ENCODE measurements at places on chromosomes 6 and 20.

DNA sequence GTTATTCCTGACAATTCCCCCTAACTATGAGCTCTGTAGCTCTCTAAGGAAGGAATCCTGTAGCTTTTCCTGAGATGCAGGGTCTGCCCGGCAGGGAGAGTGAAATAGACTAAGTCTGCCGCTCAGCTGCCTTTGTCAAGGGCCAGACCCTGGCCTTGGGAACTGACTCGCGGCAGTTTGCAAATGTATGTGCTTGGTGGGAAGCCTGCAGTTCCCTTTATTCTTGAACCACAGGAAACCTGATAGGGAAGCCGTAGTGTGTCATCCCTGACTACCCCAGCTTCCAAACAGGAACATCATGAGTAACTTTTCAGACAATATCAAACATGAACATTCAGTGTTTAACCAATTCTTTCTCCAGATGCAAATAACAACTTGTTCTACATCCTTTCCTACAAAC is 78.7 kb upstream of the IFNGR1 start:
- no peak for DNase-seq

DNA sequence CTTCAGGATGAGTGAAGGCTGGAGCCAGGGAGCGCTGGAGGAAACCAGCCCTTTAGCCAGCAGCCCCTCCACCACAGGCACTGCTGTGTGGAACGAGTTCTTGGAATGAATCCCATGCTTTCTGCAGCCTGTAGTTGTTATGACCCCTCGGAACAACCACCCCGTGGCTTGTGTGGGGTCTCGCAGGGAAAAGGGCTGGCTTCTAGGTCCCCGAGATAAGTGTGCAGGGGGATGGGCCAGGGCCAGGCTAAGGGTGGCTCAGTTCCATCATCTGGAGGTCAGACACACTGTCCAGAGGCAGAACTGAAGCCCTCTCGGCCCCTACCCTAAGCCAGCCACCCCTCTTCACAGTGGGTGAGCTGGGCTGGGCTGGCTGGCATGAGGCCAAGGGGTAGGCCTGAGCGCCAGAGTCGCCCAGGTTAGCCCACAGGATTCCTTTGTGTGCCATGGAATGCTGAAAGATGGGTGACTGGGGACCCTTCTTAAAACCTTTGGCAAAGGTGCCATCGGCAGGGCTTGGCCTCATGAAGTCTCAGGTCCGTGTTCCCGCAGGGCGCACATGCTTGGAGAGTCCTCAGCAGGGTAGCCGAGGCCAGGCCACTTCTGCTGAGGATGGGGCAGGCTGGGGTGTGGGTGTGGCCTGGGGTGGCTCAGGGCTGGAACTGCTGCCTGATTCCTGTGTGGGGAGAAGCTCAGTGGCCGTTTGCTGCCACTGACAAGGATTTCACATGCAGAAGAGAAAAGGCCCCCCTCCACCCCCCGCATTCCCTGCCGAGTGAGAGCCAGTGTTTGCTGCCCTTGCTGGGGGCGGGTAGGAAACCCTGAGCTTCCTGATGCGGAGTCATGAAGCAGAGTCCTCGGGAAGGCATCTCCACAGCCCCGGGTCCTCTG is 24.6 kb downstream of the SPATA2 start:
- DNase-seq = no peak

- DNase-seq = peak; percentile 87
These were observed 56.1 kb downstream of the FILIP1 start for GRCh38 chr6:75437421-75437891.

- DNase-seq = no peak
These were observed 8.8 kb downstream of the KCNQ2 start for GRCh38 chr20:63463400-63464288.

- DNase-seq = no peak
These were observed 21.9 kb upstream of the AIG1 start for GRCh38 chr6:143038833-143039232.

GRCh38 chr6:146389740-146390139 is 153.9 kb upstream of the RAB32 start:
- DNase-seq = no peak

DNA sequence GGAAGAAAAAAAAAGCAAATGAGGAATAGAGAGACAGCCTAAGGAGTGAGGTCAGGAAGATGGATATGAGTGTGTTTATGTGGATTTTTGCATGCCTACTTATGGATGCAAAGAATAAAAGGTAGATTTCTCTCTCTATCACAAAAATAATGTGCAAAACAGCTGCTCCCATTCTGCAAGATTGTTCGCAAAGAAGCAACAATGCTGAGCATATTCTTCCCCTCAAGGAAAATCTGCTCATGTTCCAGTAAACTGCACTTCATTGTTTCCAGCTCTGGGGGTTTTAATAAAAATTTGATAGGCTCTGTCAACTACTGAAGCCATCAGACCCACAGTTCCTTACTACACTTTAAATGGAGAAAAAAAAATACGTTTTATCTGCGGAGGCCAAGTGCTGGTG is 177.3 kb downstream of the COL9A1 start:
- no peak for DNase-seq

GRCh38 chr6:108027594-108027993 is 46.9 kb downstream of the OSTM1 start:
- no peak for DNase-seq

GRCh38 chr20:34437330-34437986 is 74.4 kb downstream of the ITCH start:
- no peak for DNase-seq

GRCh38 chr6:44073612-44074438 is 53.4 kb downstream of the MRPL14 start:
- DNase-seq = peak; percentile 65

- DNase-seq = no peak
These were observed 7.1 kb downstream of the SPINT3 start for GRCh38 chr20:45508068-45508886.

- no peak for DNase-seq
These were observed 141.4 kb downstream of the MAFB start for GRCh38 chr20:40547483-40548091.

DNA sequence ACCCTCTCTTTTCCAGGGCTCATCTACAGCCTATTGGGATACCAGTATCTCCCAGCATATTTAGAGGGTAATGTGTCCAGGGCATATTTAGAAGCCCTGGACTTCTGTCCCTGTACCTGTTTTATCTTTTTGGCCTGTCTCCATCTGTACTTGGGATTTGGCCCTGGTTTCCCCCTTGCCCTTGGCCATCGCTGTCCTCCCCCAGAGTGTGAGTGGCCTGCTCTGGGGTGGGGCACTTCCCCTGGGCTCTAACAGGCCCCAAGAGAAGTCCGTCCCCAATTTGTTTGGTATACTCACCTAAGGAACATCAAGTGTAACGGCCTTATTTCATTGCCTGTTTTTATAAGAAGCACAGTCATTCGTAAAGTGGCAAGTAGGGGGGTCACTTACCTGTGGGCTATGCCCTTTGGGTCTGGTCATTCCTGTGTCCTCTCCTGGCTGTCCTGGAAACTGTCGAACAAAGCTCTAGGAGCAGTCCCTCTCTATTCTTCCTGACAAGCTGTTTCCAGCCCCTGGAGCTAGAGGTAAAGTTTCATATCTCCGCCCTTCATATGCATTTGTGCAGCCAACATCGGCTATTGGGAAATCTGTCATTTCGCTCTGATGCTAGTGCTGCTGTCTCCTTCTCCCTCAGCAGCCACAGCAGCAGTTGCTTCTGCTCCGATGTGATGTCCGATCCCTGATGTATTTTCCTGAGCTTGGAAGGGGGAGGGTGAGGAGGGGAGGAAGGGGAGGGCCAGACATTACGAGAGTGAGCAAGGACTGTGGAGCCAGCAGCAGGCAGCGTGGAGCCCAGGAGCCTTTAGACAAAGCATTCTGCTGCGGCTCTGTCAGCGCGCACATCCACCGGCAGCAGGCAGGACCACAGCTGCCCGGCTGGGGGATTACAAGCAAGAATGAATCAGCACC is 83.4 kb downstream of the TCP11 start:
- DNase-seq = no peak

DNA sequence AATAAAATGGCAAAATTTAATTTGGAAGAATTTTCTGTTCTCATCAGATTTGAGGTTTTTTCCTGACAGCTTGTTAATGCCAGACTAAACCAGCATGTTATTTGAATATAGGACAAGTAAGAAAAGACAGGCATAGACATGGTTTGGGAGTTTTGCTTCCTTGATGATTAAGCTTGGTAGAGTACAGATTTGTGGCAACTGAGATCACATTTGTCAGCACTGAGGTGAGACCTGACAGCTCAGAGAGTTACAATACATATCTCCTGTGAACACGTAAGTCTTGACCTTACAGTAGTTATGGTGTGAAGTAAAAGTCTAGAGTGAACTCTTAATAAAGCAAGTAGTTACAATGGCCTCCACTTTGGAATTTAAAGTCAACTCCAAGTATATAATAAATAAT is 34.5 kb downstream of the CENPW start:
- no peak for DNase-seq

DNA sequence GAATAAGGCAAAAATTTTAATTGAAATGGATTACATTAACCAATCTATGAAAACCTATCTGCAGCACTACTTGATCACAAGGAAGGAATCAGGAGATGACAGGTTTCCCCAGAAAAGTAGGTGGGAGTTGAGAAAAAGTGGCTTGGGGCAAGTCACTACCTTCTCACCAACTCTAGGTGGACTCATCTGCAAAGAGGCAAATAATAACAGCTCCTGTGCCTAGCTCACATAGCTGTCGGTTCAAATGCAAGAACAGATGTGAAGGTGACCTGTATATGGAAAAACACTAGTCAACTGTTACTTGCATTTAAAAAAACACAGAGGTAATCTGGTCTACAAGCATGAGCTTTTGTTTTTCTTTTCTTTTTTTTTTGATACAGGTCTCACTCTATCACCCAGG is 67.2 kb downstream of the POPDC3 start:
- no peak for DNase-seq

All from forelimb muscle (tissue), 1 donor.